ENCODE measurements at places on chromosomes 4 and X.

- DNase-seq: no peak
These were observed 68.0 kb upstream of the PLS3 start for GRCh38 chrX:115493015-115493414.

GRCh38 chr4:8731364-8731763, 138.8 kb downstream of the CPZ start:
- no peak for DNase-seq

DNA sequence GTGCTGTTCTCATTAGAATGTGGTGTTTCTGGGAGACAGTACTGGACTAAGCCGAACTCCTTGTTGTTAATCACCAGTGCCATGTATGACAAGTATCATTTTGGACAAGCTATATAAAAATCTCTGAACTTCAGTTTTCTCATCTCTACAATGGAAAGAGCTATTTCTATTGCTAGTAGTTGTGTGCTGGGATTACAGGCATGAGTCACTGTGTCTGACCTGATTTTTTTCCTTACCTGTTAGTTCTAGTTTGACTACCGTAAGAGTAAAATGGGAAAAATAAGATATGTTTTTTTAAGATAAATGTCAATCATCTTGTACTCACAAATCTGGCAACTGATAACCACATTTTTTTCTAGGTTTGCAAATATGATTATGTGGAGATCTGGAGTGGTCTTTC, 192.3 kb downstream of the TLL1 start:
- no peak for DNase-seq

DNA sequence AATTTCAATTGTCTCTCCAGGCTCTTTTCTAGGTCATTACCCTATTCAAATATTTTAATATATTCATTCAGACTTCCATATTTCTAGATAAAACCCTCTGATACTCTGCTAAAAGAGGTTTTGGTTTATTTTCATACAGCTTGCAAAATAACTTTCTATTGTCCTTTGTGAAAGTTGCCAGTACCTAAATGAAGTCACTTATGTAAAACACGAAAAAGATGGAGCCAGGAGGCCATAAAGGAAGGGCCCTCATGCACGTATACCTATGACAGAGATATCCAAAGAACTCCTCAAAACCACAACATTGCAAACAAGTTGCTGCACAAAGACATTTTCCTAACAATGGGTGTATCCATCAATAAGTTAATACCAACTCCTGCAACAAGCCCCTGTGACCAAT, 25.7 kb upstream of the ELOVL6 start:
- no peak for DNase-seq

- DNase-seq: no peak
These were observed 88.4 kb downstream of the TTC29 start for GRCh38 chr4:146857298-146857697.

GRCh38 chrX:50088645-50089044, 112.2 kb downstream of the AKAP4 start:
- DNase-seq: no peak

GRCh38 chrX:56788229-56788628, 59.2 kb downstream of the NBDY start:
- DNase-seq: no peak

GRCh38 chr4:89737888-89738287, 99.1 kb downstream of the SNCA start:
- no peak for DNase-seq
